Naive thymus-derived CD4-positive, alpha-beta T cell (primary cell): ENCODE measurements at places on chromosomes 7 and 10.

DNA sequence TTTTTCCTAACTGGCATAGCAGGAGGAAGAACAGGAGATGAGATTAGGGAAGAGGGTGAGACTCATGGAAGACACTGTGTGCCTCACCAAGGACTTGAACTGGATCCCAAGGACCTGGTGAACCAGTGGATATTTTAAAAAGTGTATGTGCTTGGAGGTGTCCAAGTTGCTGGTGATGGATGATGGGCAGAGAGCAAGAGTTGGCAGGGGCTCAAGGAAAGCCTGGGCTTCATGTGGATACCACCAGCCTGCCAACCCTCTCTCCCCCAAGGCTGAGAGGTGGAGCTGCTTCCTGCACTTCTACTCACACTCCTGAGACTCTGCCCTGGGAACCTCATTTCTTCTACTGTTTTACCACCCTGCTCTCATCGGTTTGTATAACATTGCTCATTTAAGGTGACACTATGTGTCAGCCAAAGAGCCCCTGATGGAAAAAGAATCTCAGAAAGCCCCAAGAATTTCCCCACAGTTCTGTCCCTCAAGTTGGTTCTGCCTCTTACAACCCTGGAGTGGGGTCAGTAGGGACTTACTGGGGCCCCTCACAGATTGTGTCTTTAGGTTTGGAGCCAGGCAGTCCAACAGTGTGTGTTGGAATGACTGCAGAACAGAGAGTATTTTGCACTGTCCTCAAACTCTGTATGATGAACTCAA, 56.2 kb upstream of the PDCD4 start:
- DNase-seq = no peak

DNA sequence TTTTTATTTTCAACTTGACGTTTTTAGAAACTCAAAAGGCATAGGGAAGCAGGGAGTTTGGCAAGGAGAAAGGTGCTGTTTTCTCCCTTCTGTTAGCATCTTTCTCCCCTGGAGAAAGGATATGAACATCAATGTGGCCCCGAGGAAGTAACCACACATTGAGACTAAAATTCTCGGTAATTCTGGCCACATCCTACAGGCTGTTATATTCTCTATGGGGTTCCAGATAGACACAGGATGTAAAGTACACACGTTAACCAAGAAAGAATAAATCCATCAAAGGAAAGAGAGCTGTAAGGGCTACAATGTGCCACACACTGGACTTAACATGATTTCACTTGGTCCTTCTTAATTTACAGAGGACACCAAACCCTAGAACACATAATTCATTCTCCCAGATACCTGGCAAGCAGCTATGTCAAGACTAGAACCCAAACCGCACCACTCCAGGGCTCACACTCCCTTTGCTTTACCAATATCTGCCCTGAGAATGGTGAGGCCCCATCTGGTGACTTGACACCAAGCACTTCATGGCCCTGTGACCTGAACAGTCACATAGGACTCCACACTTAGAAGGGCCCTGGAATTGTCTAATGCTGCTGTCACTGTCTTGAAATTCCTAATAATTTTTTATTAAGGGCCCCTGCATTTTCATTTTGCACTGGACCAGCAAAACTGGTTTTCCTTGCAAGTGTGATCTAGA, 73.9 kb downstream of the PRLHR start:
- no peak for DNase-seq

- peak; percentile 27 for DNase-seq
Measured at GRCh38 chr10:21519941-21520436, 5.5 kb downstream of the SKIDA1 start.

GRCh38 chr10:75647675-75648074, 216.3 kb downstream of the LRMDA start:
- DNase-seq = no peak

DNA sequence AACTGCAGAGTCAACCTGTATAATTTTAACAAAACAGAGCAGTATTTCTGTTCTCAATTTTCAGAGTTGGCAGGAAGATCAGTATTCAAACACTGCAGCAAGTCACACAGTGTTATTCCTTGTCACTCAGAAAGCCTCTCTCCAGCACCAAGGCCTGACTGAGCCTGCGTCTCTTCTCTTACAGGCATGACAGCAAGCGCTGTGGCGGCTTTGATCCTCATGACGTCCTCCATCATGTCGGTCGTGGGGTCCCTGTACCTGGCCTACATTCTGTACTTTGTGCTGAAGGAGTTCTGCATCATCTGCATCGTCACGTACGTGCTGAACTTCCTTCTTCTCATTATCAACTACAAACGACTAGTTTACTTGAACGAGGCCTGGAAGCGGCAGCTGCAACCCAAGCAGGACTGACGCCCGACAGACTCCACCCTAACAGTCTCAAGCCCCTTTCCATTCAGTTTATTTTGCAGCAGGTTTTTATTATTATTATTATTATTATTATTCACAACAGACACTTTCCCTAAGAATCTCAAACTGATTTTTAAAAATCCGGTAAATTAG, 28.0 kb downstream of the GUSB start:
- DNase-seq = no peak

- no peak for DNase-seq
Measured at GRCh38 chr10:98858525-98858924, 377.1 kb downstream of the HPSE2 start.

GRCh38 chr7:97697396-97697795, 34.5 kb upstream of the TAC1 start:
- no peak for DNase-seq

- DNase-seq = peak; percentile 33
Measured at GRCh38 chr10:124917428-124918190, 24.3 kb upstream of the ZRANB1 start.

DNA sequence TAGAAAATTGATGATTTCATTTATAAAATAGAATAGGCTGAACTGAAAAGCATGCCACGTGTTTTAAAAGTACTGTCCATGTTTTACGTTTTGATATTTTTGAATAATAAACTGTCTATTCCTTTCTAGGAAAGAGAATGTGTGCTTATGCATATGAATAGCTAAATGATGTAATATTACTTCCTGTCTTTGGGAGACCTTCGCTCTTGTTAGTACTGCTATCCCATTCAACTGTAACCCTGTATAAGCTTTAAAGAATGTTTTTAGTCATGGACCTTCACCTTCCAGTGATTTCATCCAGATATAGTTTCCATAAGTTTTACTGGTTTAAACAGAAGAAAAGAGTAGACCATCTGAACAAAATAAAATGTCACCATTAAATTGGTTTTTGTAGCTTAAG, 274.4 kb upstream of the SEMA3A start:
- DNase-seq = no peak

DNA sequence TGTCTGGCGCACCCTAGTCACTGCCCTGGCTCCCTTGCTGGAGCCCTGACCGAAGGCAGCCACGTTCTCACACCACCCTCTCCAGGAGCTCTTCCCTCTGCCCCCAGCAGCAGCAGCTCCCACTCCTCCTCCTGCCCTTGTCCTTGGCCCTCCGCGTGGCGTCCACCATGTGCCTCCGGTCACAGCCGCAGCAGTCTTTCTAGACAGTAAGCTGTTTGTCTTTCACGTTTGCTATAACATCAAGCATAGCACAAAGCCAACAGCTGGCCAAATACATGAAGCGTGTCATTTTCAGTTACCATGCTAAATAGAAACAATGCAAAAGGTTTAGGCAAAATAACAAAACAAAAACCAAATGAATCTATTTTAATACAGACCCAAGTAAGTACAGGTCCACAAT, 3.3 kb downstream of the PITRM1 start:
- no peak for DNase-seq

DNA sequence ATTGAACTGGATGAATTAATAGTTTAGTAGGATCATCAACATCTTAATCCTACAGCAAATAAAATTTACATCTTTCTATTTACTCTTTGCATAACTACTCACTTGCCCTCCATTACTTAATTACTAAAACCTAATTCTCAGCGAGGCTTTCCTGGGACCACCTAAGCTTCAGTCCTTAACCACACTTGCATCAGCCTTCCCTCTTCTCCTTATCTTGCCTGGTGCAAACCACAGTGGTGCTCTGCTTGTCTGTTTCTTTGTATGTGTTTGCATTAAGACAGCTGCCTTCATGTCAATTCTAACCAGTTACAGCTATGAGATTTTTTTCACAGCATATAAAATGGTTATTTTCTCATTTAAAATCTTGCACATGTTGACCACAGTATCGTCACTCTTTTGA, 72.6 kb upstream of the ZNF92 start:
- no peak for DNase-seq

DNA sequence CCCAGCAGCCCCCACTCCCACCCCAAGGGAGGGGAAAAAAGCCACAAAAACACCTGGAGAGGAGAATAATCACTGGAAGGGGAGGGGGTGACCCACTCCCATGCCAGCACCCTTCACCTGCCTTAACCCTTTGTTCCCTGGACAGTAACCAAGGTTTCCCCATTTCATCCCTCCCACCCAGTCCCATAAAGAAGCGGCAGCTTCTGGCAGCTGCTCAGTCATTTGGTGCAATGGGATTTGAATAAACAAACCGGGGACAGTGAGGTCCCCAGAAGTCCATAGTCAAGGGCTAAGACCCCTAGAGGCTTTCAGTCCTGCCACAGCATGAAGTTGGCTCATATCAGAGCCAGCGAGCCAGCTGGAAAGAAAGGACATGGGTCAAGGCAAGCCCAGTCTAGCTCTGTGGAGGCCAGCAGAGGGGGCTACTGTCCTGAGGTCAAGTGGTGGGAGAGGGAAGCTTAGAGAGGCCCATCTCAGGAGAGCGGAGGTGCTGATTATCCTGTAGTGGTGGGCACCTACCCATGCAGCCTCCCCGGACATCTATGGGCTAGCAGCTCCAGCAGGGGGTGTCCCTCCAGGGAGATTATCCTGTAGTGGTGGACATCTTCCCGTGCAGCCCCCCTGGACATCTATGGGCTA, 58.9 kb upstream of the LBX1 start:
- no peak for DNase-seq

DNA sequence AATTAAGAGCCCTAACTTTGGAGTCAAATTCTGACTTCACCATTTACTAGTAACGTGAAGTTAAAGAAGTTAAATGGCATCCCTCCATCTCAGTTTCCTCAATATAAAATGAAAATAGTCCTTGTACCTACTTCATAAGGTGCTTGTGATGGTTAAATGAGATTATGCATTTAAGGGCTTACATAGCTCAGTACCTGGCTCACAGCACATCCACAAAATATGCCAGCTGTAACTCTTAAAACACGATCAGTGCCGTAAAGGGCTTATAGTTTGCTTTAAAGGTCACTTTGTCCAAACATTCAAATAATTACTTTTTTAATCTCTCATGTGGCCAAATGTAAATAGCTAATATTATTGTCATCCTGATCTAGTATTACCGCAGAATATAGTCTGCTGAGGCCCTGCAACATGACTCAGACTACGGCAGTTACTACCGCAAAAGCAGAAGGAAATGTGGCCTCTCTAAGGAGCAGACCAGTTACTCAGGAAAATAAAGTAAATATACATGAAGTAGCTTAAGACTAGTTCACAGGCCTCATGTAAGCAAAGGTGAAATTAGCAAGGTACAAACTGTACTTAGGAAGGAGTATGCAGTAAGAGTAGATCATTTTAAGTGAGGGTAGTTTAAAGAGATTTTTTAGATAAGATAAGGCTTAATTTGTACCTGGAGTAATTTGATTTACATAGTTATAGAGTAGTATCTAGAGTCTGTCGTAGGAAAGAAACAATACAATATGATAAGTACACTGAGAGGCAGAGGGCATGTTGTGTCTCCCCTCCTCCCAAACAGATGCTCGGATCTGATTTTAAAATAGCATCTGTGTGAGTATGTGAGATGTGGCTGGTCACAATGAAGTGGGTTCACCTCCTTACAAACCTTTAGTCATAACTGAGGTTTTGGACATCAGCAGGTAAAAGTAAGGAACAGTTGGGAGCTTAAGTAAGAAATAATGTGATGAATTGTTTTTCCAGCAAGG, 13.1 kb downstream of the CASP2 start:
- DNase-seq = no peak

GRCh38 chr10:79331226-79331625, 16.0 kb upstream of the PPIF start:
- no peak for DNase-seq

- DNase-seq = no peak
Measured at GRCh38 chr10:80344912-80345311, 11.6 kb downstream of the DYDC1 start.

DNA sequence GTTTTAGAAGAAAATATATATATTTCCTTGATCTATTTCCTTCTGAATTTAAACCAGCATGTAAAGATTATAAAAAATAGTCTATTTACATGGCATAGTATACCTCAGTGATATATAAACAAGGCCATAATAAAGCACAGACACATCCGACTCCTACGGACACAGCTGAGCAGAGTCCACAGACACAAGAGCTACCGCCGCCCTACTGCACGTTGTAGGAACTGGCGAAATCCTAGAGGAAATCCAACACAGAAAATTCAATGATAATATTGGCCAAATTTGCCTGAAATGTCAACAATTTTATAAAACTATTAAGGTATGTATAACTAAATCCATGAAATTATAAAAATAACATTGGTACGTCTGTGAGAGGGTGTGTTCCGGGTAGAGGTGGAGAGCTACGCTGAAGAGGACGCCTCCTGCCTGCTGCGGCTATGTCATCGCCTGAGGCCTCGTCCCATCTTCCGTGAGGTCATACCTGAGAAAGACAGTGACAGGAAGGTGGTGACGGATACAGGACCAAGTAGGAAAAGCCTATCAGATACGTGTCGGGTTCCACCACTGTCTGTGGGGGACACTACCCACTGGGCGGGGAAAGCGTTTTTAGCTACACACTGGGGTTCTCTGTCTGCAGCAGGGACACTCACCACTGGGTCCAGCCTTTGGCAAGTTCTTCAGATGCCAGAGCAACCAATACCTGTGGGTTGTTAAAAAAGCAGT, 29.3 kb upstream of the NCAPG2 start:
- DNase-seq = no peak

DNA sequence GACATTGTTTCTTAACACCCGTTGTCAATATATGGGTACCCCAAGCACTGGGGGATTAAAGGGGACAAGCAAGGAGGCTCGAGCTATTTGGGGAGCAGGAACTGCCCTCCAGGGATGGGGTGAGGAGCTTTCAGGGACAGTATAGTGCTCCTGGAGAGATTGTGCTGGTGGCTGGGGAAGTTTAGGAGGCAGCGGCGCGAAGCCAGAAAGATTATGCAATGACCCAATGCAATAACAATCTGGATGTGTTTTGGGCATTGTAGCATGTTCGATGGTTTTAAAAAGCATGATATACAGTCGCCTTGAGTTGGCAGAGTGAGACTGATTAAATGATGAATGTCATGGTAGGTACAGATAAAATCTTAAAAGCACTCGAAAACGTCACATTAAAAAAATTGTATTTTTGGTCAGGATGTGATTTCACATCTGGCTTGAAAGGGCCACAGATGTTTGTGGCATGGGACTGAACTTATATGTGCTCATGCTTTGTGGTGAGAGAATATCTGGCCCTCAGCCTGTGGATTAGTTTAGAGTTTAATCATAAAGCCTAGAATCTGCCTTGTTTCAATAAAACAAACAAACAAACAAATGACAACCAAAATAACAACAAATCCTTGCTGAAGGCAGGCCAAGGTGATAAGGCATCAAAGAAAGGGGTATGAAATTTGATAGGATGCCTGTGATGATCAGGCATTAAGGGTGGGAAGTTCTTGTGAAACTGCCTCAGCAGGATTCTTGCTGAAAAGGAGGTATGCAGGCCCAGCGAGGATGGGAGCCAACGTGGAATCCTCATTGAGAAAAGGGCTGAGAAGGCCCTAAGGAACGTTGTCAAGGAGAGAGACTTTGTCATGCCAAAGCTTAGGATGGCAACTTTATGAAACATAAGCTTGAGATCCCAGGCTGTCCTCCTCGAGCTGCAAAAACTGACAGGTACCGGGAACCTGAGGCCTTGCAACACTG, 417.1 kb upstream of the KLF6 start:
- DNase-seq = no peak

- no peak for DNase-seq
Measured at GRCh38 chr7:79182283-79182682, 271.2 kb downstream of the MAGI2 start.
